ENCODE measurements at places on chromosomes 4 and X. TPM values are rescaled to one million over a fixed set of nuclear protein-coding genes. Genes with fewer than 3 reads are reported as not detected.

GRCh38 chr4:140260227-140260626 lies 106.2 kb upstream of the MAML3 start:
- no peak for DNase-seq

DNA sequence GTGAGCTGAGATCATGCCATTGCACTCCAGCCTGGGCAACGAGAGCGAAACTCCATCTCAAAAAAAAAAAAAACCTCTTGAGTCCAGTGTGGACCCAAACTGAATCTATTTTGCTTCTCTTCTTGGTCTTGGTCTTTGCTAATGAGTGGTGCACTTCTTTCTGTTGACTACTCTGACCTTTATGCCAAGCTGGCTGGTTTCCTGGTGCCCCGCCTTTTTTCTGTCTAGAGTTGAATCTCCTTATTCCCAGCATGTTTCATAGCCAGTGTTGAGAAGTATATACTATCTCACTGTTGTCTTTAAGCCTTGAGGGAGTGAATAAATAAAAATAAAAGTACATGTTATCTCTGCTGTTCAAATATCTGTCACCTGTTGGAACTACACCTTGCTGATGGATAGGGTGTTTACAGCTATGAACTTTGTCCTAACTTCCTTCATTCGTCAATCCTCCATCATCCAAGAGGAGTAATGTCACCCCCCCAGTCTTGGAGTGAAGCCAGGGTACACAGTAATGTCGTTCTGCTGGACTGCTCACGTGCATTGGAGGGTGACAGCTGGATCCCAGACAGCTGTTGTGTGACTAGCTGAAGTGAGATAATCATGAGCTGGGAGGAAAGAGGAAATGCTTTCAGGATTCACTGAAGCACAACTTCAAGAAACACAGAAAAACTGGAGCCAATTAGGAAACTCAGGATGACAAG lies 99.3 kb upstream of the PRKG2 start:
- no peak for DNase-seq

GRCh38 chr4:110084154-110084553 lies 114.3 kb downstream of the ELOVL6 start:
- no peak for DNase-seq

DNA sequence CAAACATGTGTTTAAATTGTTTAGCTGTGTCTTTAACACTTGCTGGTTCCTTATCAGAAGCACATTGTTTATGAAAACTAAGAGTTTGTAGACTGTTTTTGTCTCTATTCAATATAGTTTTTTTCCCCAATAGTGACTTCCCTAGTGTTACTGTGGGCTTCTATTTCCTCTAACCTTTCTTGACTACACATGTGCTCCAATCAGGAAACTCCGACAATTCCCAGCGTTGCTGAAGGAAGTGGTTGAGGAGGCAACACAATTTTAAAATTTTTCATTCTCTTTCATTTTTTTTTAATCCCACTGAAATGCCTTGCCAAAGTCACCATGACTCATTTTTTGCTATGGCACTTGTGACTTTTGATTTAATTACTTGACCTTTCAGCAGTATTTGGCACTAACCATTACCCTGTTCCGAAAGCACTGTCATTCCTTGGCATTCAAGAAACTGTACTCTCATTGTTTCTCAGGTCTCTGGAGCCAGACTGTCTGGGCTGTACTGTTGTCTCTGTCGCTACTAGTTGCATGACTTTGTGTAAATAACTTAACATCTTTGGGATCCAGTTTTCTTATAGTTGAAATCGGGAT lies 67.6 kb upstream of the FREM3 start:
- no peak for DNase-seq

- DNase-seq, result no peak
Observed at GRCh38 chr4:1312821-1313640, 23.3 kb downstream of the MAEA start.

The LUZP4 gene
- not detected for total RNA-seq

The SLC34A2 gene
- total RNA-seq, result not detected

Data from sigmoid colon (tissue), 7 donors.